ENCODE measurements at places on chromosomes 13 and 19. TPM values are rescaled to one million over a fixed set of nuclear protein-coding genes. Genes with fewer than 3 reads are reported as not detected.

Gene SELENOV
- total RNA-seq: not detected

Gene COX7A1
- total RNA-seq: 22.6 TPM

Gene ADPRHL1
- total RNA-seq: 1.9 TPM

Gene METTL21C
- total RNA-seq: not detected

Gene P2RY11
- 6.6 TPM for total RNA-seq

Gene WDR87
- total RNA-seq: not detected

Gene C13orf46
- total RNA-seq: under 0.01 TPM

Gene CCDC169
- total RNA-seq: 2.8 TPM

Gene CBLC
- not detected for total RNA-seq

All from epithelial cell of alveolus of lung (primary cell).